ENCODE measurements at places on chromosomes 16 and 17.

DNA sequence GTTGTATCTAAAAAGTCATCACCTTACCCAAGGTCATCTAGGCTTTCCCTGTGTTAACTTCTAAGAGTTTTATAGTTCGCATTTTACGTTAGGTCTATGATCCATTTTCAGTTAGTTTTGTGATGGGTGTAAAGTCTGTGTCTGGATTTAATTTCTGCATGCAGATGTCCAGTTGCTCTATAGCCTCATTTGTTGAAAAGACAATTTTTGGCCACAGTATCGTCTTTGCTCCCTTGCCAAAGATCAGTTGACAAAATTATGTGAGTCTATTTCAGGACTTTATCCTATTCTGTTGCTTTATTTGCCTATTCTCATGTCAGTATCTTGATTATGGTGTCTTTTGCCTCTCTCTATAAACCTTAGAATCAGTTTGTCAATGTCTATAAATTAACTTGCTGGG, 85.1 kb downstream of the METRNL start:
- DNase-seq = no peak

- peak; percentile 92 for DNase-seq
Measured at GRCh38 chr17:40559954-40560591, 5.2 kb downstream of the CCR7 start.

DNA sequence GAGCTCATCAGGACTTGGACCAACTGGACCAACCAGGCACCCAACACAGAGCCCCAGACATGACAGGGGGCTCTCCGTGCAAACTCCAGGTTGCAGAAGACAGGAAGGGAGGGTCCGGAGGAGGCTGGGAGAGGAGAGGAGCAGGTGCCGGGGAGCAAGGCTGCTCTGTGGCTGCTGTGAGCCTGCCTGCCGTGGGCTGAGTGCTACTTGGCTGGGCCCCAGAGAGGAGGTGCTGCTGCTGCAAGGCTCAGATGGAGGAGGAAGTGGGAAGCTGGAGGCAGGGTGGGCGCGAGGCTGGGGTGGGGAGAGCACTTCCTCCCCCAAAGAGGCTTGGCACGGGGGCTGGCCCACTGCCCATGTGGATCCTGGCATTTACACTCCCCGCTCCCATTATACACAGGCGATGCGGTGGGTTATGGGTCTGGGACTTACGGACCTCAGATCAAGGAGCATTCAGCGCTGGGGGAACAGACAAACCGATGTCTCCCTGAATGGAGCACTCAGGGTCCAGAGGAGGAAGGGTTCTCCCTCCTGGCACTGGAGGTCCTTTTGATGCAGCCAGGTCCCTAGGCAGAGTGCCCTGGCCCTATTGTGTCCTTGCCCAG, 15.9 kb downstream of the EPOP start:
- DNase-seq = no peak

- DNase-seq = no peak
Measured at GRCh38 chr17:30312226-30312625, 20.5 kb upstream of the BLMH start.

DNA sequence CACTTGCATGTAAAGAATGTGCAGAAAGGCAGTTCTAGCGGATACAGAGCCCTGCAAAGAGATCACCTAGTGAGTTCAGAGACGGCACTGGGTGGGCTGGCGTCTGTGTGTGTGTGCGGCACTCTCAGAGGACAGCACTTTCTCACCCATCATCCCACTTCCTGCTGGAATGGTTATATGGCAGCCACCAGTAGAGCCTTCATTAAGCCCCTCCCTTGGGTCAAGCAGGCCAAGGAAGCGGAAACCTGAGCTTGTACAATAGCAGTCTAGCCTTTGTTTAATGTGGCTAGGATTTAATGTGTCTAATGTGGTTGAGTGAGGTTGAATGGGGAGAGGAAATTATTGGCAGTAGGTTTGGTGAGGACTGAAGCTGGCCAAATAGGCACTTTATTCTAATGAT, 88.3 kb upstream of the ELAC2 start:
- no peak for DNase-seq

DNA sequence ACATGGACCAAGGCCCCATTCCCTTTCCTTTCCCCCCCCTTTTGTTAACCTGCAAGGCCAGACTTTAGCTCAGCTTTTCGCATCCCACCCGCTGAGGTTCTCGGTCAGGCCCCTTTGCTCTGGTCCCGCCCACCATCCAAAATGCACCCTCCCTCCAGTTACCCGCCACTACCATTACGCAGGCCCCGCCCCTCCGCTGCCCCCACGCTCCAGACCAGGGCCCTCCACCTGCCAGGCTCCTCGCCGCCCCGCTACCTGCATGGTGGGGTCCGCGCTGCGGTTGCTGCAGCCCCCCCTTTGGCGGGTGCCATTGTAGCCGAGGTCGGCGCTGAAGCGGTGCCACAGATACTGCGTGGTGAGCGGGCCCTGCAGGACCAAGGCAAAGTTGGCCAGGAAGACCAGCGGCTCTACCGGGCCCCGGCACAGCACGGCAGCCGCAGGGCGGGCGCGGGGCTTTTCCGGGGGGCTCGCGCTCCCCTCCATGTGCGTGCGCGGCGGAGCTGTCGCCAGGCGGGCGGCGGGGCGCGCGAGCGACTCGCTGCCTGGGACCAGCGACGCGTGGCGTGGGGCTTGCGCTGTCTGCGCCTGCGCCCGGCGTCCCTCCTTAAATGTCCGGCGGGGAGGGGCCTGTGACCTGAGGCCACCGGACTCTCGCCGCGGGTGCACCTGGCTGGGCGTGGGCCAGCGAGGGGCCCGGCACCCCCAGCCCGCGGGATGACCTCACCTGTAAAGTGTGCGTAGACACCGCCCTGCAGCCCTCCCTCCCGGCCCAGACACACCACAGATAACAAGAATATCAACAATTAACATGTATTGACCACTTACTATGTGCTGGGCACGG, at the start of gene SLC46A1:
Gene SLC46A1 (minus strand): TSS at position 581 of the 841 bp plus-strand sequence. CDS start 98 bp downstream, at position 483.
- DNase-seq = peak; percentile 83

DNA sequence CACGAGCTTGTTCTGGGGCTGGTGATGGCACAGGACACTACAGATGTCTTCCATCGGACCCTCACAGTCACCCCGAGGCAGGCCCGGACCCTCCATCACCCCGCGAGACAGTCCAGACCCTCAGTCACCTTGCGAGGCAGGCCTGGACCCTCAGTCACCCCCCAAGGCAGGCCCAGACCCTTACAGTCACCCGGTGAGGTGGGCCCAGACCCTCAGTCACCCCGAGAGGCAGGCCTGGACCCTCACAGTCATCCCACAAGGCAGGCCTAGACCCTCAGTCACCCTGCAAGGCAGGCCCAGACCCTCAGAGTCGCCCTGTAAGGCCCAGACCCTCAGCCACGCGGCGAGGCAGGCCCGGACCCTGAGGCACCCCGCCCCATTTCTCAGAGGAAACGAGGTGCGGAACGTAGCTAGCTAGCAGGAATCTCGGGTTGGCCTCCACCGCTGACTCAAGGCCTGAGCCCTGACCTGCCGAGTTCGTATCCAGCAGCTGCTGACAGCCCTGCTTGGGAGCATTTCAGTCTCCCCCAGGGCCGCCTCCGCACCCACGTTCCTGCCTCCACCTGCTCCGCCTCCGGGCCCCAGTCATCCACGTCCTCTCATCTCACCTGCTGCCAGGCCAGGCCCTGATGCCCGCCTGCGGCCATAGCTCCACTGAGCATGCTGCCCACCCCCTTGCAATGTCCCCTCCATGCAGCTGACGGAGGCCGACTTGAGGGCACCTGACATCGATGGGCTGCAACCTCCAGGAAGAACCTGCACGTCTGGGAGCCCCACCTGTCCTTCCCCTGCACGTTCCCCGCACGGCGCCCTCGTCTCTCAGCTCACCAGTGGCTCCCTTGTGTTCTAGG, 28.7 kb downstream of the RPH3AL start:
- DNase-seq = no peak

DNA sequence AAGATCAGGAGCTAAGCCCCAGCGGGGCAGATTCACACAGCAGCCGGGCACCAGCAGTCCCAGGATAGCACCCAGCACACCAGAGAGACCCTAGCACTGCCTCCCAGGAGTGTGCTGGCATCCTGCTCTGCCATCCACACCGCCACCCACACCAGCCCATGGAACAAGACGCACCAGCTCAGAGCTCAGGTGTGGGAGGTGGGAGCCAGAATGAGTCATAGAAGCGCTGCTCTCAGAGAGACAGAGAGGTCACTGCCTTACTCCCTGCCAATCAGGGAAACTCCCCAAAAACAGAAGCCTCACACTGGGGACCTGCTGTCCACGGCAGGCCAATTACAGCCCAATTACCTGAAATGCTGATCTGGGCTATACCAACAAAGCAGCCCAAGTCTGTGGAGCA, 64.9 kb downstream of the CDYL2 start:
- peak; percentile 36 for DNase-seq

GRCh38 chr17:7136266-7136877, 21.8 kb upstream of the ASGR2 start:
- DNase-seq = peak; percentile 88

GRCh38 chr16:3321816-3322215, 16.5 kb downstream of the ZNF75A start:
- no peak for DNase-seq

DNA sequence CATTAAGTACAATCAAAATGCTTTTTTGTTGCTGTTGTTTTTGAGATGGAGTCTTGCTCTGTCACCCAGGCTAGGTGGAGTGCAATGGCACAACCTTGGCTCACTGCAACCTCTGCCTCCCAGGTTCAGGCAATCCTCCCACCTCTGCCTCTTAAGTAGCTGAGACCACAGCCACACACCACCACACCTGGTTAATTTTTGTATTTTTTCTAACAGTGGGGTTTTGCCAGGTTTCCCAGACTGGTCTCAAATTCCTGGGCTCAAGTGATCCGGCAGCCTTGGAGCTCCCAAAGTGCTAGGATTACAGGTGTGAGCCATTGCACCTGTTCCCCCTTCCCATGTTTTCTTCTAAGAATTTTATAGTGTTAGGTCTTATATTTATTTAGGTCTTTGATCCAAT, 4.9 kb upstream of the ABAT start:
- DNase-seq = no peak

DNA sequence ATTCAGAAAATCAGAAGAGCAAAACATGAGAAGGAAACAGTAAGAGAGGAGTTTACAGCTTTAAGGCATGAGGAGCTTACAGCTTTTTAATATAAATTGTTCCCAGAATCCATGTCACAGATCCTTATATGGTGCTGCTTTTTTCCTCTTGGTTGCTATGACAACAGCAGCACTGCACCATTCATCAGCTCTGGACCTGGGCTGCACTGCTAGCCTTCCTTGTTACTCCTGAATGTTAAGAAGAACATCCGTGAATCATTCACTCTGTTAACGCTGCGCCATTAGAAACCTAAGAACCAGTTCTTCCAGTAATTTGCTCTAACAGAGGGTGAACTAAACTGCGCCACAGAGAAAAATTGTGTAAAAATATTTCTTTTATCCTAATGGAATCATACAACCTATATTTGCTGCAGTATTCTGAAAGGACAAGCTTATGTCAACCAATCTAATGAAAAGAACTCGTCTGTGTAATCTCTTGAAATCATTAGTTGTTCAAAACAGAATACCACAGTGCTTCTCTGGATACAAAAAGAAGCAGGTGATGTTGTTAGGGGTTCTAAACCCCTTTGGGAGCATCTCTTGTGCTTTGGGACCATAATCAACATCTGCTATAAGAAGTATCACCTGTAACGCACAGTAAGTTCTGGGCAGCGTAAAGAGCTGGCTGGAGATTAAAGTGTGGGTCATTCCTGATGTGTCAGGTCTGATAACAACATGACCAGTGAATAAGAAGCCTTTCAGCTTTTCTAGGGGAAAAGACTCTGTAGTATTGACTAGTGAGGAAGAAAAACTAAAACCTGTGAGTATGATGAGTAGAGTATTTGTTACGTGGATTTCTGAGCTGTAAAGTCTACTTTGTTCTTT, 151.2 kb downstream of the TANC2 start:
- DNase-seq = no peak

GRCh38 chr16:87210894-87211293, 106.3 kb downstream of the C16orf95 start:
- no peak for DNase-seq

DNA sequence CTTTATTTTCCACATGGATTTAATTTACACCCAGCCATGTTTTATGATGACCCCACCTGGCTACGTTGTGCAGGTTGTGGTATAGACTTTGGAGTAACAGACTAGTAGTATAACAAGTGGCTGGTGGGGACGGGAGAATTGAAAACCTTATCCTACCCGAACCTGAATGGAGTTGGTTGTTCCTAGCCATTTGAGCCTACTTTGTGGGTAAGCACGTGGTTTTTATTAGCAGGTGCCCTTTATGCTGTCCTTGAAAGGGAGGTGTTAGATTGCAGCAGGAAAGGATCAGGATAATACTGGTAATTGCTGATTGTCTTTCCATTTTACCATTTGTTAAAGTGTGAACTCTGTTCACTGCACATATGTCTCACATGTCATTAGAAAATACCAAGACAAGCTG, 31.9 kb upstream of the PHAF1 start:
- no peak for DNase-seq

GRCh38 chr17:82713071-82713723, 3.3 kb upstream of the FN3KRP start:
- no peak for DNase-seq

GRCh38 chr17:69448431-69449102, 34.1 kb downstream of the MAP2K6 start:
- no peak for DNase-seq

GRCh38 chr16:75196836-75197235, 10.1 kb downstream of the CTRB2 start:
- DNase-seq = no peak

DNA sequence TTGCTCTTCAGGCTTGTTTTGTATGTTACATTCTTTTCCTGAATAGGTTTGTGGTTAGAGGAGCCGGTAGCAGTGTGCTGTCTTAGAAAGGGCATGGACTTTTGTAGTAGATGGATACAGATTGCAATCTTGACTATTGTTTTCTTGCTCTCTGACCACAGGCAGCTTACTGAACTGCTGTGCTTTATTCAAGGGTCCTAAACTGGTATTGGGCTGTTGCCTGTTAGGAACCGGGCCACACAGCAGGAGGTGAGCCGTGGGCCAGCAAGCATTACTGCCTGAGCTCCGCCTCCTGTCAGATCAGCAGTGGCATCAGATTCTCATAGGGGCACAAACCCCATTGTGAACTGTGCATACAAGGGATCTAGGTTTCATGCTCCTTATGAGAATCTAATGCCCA, 373.9 kb downstream of the CPPED1 start:
- no peak for DNase-seq

- DNase-seq = peak; percentile 56
Measured at GRCh38 chr17:39002991-39003715, 36.0 kb upstream of the FBXO47 start.

GRCh38 chr16:11160676-11161115, 95.3 kb downstream of the SOCS1 start:
- DNase-seq = no peak

DNA sequence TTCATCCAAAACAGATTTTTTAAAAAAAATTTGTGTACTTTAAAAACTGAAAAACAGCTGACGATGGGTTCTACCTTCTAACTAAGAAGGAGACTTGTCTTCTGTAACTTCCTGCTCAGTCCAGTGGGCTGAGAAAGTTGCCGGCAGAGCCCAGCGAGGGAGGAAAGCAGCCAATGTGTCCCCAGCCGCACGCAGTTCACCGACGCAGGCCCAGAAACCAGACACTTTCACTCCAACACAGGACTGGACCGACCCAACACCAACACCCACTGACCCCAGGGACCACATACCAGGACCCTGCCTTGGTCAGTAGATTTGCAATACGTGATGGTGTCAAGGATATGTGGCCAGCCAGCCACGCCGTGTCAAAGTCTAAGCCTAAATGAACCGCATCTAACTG, 25.6 kb downstream of the TRAP1 start:
- DNase-seq = no peak

- DNase-seq = no peak
Measured at GRCh38 chr17:72656130-72656763, 436.2 kb downstream of the SLC39A11 start.

GRCh38 chr17:49218941-49219913, 8.7 kb downstream of the ABI3 start:
- DNase-seq = peak; percentile 62

- DNase-seq = no peak
Measured at GRCh38 chr17:74610108-74610507, 13.4 kb downstream of the CD300E start.
